ENCODE measurements at places on chromosomes 6 and 20.

- DNase-seq = no peak
Observed at GRCh38 chr20:41154436-41155176, 17.3 kb downstream of the PLCG1 start.

GRCh38 chr20:34569598-34569997 lies 11.1 kb downstream of the MAP1LC3A start:
- DNase-seq = no peak

GRCh38 chr6:154122195-154122925 lies 83.3 kb downstream of the OPRM1 start:
- no peak for DNase-seq

DNA sequence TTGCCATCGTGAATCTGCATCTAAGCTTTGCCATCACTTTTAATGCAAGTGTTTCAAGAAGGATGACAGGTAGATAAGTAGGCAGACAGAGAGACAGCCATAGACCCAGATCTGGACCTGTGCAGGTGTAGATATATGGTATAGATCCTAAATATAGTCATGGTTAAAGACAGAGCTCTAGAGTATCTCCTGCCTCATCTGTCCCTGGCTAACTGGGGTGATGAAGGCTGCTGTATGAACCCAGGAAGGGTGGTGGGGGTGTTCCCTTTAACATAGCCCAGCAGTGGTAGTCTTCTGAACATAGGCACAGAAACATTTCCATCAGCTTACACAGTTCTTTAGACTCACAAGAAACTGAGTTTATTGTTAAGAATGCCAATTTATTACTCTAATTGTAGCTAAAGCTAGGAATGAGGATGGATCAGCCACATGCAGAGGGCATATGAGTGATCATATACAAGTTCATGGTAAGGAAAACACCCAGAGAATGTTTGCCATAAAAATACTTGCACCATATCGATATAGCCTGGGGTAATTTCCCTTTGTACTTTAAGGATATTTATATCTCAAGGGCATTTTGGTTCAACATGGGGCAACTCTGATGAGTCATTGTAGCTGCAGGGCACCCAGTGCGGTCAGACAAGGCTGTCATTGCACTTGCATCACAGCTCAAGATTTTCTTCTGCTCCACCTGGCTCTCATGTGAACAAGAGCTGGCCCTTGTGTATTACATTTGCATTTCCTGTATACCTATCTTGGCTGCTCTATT lies 587.2 kb downstream of the EPM2A start:
- DNase-seq = peak; percentile 75

DNA sequence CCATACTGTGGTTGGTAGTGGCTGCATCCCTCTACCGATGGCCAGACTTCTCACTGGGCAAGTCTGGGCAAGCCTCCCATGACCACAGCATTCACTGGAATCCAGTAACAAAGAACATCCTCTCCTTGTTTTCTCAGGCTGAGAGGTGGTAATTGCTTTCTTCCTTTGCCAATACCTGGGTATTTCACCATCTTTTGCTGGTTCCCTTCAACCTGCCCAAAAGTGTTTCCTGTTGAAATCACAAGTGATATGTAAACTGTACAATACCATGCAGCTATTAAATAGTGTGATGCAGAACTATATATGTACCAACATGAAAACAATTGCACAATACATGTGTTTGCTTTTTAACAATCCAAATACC lies at the start of gene PTCHD4:
Gene PTCHD4, minus strand, starts transcription at position 55 of the 364 bp plus-strand sequence. CDS start 42,240 bp downstream, outside the sequence.
- DNase-seq = no peak

GRCh38 chr6:69846770-69847491 lies 19.4 kb upstream of the COL19A1 start:
- no peak for DNase-seq

GRCh38 chr20:16555754-16556153 lies 17.5 kb downstream of the KIF16B start:
- DNase-seq = no peak

GRCh38 chr6:37524025-37524969 lies 24.6 kb upstream of the CCDC167 start:
- DNase-seq = no peak

DNA sequence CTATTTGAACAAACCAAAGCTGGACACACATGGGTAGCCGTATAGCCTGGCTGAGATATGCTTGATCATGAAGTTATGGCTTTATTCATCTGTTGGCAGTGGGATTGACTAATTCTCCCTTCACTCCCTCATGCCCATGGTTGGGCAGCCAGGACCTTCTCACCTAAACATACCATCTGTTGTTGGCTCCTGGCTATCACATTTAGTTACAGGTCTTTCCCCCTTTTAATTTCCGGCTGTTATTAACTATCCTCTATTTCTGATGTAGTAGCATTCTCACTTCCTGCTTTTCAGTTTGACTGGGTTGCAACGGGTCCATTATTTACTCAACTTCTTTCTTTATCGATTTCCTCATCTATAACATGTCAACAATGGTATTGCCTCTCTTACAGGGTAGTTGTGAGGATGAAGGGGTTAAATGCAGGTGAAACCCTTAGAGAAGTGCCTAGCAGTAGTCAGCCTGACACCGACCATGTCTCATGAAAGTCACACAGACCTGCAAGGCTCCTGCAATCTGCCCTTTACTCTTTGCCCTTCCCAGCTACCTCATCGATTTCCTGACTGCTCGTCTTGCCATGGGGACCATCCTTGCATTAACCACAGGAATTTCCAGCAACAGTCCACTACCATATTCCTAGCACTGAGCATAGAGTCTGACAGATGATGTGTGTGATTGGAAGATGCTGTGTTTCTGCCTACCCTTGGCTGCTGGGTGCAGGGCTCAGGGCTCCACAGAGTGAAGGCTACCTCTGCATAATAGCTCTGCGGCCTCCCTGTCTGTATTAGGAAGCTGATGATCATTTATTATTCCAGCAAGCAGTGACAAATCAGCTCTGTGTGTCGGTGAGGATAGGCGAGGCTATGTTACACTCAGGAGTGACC lies 42.2 kb downstream of the PPP1R14C start:
- no peak for DNase-seq

GRCh38 chr6:158373214-158373613 lies 60.9 kb downstream of the TULP4 start:
- DNase-seq = no peak

- no peak for DNase-seq
Observed at GRCh38 chr6:157529654-157530039, 148.7 kb downstream of the ZDHHC14 start.

- no peak for DNase-seq
Observed at GRCh38 chr6:142659661-142660060, 285.3 kb downstream of the HIVEP2 start.

- DNase-seq = no peak
Observed at GRCh38 chr6:84615113-84615850, 149.1 kb downstream of the TBX18 start.

GRCh38 chr20:61810066-61810737 lies 255.5 kb downstream of the TAF4 start:
- no peak for DNase-seq

DNA sequence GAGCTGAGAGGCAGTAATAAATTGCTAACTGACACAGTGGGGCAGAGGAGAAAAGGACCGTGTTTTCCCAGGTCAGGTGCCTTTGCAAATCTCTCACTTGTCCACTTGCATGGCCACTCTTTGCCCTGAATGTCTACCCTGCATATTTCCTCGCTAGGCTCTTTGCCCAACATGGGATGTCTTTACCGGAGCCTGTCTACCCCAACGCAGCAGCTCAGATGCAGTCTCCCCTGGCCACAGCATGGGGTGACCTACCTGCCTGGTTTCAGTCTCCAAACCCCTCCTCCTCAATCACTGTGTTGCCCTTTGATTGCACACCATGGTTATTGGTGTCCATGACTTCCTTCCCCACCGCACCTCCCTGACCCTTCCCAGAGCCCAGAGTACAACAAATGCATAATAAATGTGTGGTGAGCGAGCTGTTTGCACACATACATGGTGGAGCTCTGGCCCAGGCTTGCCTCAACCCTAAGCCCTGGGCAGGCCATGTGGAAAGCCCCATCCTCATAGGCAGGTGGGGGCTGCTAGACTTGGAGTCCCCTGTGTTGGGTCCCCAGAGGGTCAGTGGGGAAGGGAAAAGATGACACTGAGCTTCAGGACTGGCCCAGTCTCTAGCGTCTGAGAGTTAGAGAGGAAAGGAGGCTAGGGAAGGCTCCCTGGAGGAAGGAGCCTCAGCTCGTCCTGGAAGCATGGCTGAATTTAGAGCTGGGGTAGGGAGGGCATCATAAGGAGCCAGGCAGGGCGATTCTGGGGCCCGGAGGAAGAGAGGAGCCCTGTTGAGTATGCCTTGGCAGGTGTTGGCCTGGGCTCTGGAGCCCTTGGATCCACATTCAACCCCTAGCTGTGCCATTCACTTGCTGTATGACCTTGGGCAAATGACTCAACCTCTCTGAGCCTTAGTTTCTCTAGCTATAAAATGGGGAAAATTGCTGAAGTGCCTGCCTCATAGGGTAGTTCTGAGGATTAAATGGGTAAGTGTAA lies 4.4 kb upstream of the BPIFB6 start:
- DNase-seq = no peak

DNA sequence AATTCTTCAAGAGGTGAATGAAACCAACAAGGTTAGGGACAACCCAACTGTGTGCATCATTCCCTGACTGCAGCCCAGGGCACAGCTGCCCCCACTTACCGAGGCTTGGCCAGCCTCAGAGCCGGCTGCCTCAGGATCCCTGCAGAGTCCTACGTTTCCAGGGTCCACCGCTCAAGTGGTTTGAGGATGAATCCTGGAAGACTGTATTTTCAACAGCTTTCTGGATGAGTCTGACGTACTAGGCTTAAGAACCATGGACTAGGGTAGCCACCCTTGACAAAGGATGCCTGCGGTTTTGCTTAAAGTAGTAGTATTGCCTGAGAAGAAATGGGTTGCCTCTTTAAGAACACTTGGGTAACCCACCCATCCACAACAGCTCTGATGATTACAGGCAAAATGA lies 101.4 kb downstream of the FOXC1 start:
- DNase-seq = no peak

DNA sequence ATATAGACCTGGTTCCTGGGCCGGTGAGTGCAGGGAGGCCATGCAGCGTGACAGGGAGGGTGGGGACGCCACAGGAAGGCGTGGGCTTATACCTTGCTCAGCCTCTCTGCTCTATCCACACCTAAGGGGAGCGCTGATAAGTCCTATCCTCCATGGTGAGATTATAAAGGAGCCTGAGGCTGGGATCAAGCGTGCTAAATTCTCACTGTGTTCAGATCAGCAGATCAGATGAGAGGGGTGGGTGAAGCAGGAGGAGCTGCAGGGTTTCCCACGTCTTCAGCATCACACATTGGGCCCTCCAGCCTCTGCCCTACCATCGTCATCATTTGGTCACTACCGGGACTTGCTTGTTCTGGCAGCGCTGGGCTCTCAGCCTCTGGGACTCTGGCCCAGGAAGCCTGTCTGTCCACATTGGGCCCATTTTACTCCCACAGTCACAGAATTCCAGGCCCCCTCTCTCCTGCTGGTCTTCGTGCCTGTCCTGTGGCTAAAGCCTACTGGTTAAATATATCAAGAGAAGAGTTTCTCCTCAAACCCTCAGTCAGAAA lies 29.1 kb upstream of the PDE10A start:
- DNase-seq = no peak

- no peak for DNase-seq
Observed at GRCh38 chr20:17436664-17437063, 94.5 kb downstream of the BFSP1 start.

DNA sequence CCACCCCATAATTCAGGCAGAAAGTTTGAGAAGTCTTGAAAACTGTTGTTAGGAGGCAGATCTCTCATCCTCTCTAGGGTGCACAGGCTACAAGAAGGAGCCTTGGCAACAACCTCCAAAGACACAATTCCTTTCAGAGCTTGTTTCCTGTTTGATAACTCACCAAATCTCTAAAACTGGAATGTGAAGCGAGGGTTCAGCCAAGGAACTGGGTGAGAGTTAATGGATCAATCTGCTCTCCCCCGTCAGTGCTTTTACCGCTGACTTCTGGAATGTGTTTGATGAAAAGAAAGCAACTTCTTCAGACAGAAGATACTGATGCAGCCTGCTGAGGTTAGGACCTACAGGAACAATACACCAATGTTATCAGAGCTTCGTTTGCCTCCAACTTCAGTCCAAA lies 171.8 kb upstream of the BMP2 start:
- no peak for DNase-seq

All from SIG-M5 (cell line).